ENCODE measurements at places on chromosomes 16 and 17.

DNA sequence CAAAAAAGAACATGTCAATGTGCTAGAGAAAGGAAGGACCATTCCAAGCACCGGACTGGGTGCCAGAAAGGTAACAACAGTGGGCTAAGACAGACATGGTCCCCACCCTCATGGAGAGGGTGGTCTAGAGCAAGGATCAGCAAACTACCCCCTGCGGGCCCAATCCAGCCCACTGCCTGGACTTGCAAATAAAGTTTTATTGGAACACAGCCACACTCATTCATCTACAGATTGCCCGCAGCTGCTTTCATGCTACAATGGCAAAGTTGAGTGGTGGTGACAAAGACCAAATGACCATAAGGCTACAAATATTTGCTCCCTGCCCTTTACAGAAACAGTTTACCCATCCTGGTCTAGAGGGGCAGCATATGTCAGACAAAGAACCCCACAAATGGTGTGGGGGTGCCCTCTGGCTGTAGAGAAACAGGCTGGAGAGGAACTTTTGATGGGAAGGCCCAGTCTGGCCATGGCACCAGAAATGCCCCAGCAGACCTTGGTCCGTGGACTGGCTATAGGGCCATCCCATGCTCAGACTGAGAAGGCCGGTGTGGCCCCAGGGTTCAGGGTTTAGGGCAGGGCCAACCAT is 15.2 kb downstream of the CDH5 start:
- DNase-seq: no peak

- no peak for DNase-seq
Measured at GRCh38 chr16:51002881-51003490, 148.1 kb downstream of the SALL1 start.

DNA sequence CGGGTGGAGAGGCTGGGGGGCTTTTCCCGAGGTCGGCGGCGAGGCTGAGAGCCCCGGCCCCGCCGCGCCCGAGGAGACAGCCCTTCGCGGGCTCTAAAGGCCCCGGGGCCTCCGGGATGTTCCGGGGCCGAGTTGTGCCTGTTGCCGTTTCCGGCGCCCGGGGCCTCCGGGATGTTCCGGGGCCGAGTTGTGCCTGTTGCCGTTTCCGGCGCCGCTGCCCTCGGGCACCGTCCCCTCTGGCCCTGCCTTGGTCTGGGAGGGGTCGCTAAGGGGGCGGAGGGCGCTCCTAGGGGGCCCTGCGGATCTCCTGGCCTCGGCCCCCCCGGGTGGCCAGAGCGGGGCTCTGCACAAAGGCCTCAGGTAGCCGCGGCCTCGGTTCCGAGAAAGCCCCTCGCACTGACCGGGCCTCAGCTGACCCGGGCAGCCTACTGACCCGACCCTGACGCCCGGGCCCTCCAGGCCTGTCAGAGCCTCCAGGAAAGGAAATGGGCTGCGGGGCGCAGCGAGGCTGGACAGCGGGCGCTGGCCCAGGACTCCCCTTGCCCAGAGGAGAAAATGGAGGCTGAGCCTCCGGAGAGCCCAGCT is 24.2 kb downstream of the ACTG1 start:
- DNase-seq: peak; percentile 35

DNA sequence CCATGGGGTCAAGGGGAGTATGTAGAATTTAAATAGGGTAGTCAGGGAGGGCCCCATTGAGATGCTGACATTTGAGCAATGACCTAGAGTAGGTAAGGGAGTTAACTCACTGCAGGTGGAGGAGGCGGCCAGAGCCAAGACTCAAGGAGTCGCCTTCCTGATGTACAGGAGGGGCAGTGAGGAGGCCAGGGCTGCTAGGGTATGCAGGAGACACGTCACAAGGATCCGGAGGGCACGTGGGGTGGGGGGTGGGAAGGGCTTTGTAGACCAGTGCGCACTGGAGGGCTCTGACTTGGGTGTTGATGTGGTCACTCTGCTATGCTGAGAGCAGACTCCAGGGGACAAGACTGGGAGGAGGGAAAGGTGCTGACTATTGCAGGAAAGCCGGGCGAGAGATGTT is 37.5 kb downstream of the SPECC1 start:
- no peak for DNase-seq

DNA sequence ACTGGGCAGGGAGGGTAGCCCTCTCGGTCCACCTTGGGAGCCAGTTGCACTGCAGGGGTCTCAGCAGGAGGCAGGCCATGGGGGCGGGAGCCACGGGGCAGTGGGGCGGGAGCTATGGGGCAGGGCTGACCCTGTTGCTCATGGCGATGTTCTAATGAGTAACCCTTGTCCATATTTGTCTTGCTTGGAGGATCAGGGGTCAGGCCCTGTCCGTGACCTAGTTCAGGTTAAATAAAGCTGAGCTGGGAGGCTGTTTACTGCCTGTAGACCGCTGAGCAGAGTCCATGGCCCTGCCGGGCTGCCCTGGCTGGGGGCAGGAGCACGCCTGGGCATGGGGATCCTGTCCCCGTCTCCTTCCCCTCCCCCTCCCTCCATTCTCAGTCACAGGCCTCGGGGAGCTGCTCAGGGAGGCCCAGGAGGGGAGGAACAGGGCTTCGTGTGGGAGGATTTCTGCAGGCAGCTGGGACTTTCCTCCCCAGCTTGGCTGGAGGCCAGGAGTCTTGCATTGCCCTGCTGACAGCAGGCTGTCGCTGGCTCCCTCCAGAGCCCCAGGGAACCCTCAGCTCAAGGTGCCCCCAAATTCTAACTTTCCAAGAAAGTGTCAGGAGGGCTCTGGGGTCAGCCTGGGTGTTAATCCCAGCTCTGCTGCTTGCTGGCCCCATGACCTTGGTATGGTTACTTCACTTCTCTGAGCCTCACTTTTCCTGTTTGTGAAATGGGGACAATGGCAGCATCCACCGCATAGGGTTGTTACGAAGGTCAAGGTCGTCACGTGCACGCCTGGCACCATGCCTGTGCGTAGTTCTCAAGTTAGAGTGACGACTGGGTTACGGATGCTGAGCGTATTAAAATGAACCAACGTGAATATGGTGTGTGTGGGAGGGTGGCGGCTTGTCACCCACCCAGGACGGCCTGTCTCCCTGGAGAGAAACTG is 6.1 kb upstream of the SERPINF2 start:
- DNase-seq: peak; percentile 80

GRCh38 chr17:2797226-2797625 is 988 bp downstream of the RAP1GAP2 start:
- no peak for DNase-seq

GRCh38 chr16:53503991-53504663 is 1.1 kb upstream of the AKTIP start:
- peak; percentile 57 for DNase-seq

DNA sequence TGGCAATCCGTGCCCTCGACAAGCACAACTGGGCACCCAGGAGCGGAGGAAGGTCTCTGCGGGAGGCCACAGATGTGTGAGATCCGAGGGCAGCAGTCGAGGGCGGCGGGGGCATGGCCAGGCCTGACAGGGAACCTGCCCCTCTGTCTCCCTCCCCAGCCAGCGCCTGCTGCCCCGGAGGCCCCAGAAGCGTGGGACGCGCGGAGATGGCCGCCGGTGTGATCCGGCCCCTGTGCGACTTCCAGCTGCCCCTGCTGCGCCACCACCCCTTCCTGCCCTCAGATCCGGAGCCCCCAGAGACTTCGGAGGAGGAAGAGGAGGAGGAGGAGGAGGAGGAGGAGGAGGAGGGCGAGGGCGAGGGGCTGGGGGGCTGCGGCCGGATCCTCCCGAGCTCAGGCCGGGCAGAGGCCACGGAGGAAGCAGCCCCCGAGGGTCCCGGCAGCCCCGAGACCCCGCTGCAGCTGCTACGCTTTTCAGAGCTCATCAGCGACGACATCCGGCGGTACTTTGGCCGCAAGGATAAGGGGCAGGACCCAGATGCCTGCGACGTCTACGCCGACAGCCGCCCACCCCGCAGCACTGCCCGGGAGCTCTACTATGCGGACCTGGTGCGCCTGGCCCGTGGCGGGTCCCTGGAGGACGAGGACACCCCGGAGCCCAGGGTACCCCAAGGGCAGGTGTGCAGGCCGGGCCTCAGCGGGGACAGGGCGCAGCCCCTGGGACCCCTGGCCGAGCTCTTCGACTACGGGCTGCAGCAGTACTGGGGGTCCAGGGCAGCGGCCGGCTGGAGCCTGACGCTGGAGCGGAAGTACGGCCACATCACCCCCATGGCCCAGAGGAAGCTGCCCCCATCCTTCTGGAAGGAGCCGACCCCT is 1.7 kb downstream of the PERCC1 start:
- no peak for DNase-seq

DNA sequence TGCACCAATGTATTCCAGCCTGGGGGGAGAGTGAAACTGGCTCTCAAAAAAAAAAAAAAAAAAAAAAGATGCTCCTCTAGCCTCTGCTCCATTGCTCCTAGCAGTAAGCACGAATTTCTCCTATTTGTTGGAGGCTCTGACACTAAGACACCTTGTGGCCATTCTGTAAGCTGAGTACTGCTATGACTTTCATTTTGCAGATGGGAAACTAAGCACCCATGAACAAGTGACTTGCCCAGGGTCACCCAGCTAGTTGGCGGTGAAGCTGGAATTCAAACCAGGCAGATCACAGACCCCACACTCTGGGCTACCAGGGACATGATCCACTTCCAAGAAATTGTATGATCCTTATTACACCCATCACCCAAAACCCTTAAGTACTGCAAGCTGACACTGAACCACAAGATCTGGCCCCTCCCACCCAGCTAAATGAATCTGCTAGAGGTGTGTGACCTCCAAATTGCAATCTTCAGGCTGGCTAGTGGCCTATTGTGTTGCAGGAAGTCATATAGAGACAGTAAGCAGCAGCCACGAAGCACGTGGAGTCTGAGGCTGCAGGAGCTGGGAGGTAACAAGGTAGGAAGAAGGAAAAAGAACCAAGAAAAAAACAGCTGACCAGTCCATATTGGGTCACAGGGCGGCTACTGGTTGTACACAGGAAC is 209.4 kb downstream of the XYLT1 start:
- DNase-seq: peak; percentile 38

- no peak for DNase-seq
Measured at GRCh38 chr17:62996221-62996620, 30.2 kb downstream of the TANC2 start.

DNA sequence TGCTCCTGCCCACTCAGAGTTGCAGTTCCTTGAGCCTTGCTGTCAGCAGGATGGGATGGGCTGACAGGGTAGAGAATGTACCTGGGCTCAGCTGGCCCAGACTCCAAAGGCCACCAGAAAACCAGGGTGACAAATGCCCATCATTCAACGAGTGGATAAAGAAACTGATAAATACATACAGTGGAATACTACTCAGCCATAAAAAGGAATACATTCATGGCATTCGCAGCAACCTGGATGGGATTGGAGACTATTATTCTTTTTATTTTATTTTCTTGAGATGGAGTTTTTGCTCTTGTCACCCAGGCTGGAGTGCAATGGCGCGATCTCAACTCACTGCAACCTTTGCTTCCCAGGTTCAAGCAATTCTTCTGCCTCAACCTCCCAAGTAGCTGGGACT is 19.9 kb downstream of the SGSM2 start:
- DNase-seq: no peak

GRCh38 chr17:39026980-39027451 is 59.8 kb upstream of the FBXO47 start:
- no peak for DNase-seq

DNA sequence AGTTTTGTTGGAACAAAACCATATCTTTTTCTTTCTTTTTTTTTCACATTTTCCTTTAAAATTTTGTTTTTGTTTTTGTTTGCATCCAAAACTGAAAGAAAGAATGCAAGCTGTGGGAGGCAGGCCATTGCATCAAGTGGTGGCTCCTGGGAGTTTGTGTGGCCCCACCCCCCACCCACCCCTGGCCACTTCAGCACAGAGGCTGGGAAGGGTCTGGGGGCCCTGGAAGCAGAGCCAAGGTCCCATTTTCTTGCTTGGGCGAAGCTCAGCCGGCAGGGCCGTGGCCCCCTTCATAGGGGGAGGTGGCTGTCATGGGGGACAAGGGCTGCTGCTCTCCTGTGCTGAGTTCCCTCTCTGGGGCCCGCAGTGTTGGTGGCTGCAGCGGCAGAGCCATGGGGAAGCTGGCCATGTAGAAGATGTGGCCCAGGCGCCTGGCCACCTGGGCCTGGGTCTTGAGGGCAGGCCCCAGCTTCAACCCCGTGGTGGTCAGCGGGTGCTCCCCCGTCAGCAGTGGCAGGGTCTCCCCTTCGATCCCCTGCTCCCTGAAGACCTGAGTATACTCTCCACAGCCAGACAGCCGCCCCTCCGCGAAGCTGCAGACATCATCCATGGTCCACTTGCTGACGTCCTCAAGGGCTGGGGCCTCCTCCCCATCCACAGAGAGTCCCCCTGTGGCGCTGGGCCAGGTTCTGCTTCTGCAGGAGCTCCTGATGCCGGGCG is 19.8 kb downstream of the PAFAH1B1 start:
- no peak for DNase-seq

- DNase-seq: no peak
Measured at GRCh38 chr16:50916040-50916439, 174.2 kb downstream of the CYLD start.

Data from GM12865 (cell line).